Aortic smooth muscle cell (primary cell): ENCODE measurements at places on chromosomes 4 and X. TPM values are rescaled to one million over a fixed set of nuclear protein-coding genes. Genes with fewer than 3 reads are reported as not detected.

Gene SERTM2
- not detected in 2 replicates for total RNA-seq

Gene SYNPO2
- 1.6 and 2.4 TPM in 2 replicates for total RNA-seq

Gene ARSH
- total RNA-seq: not detected in 2 replicates

Gene CACNA1F
- not detected in 2 replicates for total RNA-seq

Gene TRIM60
- total RNA-seq: not detected in 2 replicates

Gene PDGFC
- total RNA-seq: 15.6 and 31.5 TPM in 2 replicates

Gene FAM184B
- not detected in 2 replicates for total RNA-seq

Gene CABS1
- not detected in 2 replicates for total RNA-seq

Gene VCX3A
- not detected in 2 replicates for total RNA-seq

Gene MAP9
- total RNA-seq: 22.1 and 22.3 TPM in 2 replicates

Gene GABRG1
- not detected in 2 replicates for total RNA-seq

Gene SMIM43
- total RNA-seq: 0.26 and 0.37 TPM in 2 replicates

Gene RP2
- total RNA-seq: 21.3 and 22.1 TPM in 2 replicates

Gene SPANXB1
- not detected in 2 replicates for total RNA-seq

Gene WNK3
- 0.12 and 0.26 TPM in 2 replicates for total RNA-seq

Gene DCHS2
- under 0.01 and 0.87 TPM in 2 replicates for total RNA-seq

Gene ZRSR2
- 4.4 and 4.8 TPM in 2 replicates for total RNA-seq

Gene RTL5
- total RNA-seq: 3.7 and 5.6 TPM in 2 replicates

Gene BBS12
- total RNA-seq: 5.0 and 6.2 TPM in 2 replicates

Gene LYAR
- total RNA-seq: 6.8 and 11.0 TPM in 2 replicates

Gene SLC10A4
- total RNA-seq: under 0.01 and 0.06 TPM in 2 replicates

Gene UGT2A1
- under 0.01 and 0.13 TPM in 2 replicates for total RNA-seq

Gene HSD17B11
- total RNA-seq: 13.9 and 17.6 TPM in 2 replicates

Gene METTL14
- total RNA-seq: 16.5 and 21.3 TPM in 2 replicates

Gene SCML2
- 1.2 TPM in 2 replicates for total RNA-seq

Gene VCX2
- total RNA-seq: not detected in 2 replicates

Gene PWWP3B
- total RNA-seq: under 0.01 and 0.06 TPM in 2 replicates

Gene GYPB
- total RNA-seq: not detected in 2 replicates

Gene ADGRG2
- total RNA-seq: 0.13 TPM in 1 of 2 replicates, not detected in the other

Gene ARSJ
- 32.1 and 36.2 TPM in 2 replicates for total RNA-seq

Gene CXCL10
- not detected in 2 replicates for total RNA-seq

Gene RNF212
- 0.44 and 0.53 TPM in 2 replicates for total RNA-seq

Gene SUPT20HL1
- under 0.01 and 0.06 TPM in 2 replicates for total RNA-seq

Gene HTR2C
- not detected in 2 replicates for total RNA-seq

Gene BEX5
- total RNA-seq: 0.92 TPM in 1 of 2 replicates, not detected in the other

Gene ATP11C
- 66.8 and 76.2 TPM in 2 replicates for total RNA-seq

Gene SCLT1
- total RNA-seq: 9.6 and 11.6 TPM in 2 replicates

Gene UGT2B10
- total RNA-seq: not detected in 2 replicates
